RCC 7860 (cell line): ENCODE measurements at places on chromosomes 3 and 15.

DNA sequence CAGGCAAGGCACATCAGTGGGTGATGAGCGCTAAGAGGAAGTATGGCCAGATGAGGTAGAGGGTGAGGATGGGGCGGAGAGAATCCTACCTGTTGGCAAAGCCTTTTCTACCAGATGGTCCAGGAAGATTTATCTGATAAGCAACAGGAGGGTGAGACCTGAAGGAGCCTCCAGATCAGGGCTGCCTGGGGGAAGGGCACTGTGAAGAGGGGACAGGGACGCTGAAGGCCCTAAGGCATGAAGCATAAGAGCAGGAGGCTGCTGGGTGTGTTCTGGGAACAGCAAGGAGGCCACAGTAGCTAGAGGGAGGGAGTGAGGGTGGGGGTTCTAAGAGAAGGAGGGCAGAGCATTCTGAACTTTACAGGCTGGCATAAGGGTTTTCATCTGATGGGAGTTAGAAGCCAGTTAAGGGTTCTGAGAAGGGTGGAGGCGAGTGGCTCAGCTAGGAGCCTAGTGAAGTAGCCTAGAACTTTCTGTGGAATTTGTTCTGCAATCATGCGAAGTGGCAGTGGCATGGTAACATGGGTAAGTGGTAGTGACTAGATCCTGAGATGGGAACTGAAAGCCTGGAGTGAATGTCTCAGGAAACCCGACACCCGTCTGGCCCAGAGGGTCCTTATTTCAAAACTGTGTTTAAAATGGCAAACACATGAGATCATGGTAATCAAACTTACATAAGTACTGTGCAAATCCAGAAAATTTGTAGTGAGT is 29.9 kb downstream of the CGNL1 start:
- DNase-seq = no peak

GRCh38 chr3:126151562-126152302 is 28.7 kb downstream of the ALDH1L1 start:
- DNase-seq = no peak

GRCh38 chr15:88865498-88866099 is 29.7 kb downstream of the HAPLN3 start:
- no peak for DNase-seq

DNA sequence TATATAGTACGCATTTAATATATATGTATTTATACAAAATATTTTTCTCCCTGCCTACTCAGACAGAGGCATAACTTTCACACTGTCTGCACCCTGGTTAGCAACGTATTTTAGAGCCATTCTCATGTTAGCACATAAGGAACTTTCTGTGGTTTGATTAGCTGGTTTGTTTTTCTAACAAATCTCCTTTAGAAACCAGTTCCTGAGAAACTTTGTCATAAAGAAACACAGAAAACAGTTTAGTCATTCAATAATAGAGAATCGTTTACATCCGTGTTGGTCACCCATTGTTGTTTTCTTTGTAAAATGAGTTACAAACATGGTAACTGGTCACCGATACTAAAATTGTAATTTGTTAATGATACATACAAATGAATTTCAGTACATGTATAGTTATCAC is 5.9 kb upstream of the NGRN start:
- no peak for DNase-seq

- DNase-seq = no peak
These were observed 444.8 kb upstream of the GRM7 start for GRCh38 chr3:6416049-6416661.

DNA sequence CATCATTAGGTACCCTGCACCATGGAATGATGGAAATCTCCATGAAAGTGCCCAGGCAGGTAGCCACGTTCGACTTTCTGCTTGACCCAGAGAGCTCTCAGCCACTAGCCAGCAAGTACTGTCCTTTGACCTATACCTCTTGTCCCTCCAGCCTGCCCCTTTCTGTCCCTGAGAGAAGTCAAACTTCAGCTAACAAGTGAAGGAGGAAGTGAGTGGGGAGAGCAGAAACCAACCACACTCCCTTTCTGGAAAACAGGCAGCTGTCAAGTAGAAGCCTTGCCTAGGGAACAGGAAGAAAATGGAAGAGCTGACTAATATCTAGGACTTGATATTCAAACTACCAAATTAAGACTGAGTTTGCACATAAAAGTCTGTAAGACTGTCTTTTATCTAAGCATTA is 30.3 kb upstream of the FSTL1 start:
- no peak for DNase-seq

- no peak for DNase-seq
These were observed 38.2 kb upstream of the CNOT10 start for GRCh38 chr3:32646761-32647160.

GRCh38 chr3:114446600-114446999 is 152.8 kb downstream of the TIGIT start:
- DNase-seq = no peak

DNA sequence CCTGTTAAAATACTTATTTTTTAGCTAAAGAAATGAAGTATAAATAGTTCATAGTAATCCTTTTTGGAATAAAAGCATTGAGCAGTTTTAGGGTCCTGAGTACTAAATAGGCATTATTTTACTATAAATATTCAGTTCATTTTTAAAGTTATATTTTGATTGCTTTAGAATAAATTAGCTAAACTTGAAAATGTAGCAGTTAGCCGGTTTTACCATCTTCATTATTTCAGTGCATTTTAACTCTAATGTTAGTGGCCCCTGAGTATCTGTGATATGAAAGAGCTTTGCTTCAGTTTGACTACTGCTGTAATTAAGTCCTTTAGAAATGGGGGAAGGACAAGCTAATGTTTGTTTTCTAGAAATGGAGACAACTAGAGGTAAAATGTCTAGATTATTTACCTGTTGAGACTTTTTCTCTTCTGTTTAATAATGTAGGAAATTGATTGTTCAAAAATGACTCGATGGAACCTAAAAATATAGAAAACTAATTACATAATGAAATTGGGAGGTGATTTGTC is 3.6 kb downstream of the SMC4 start:
- no peak for DNase-seq

DNA sequence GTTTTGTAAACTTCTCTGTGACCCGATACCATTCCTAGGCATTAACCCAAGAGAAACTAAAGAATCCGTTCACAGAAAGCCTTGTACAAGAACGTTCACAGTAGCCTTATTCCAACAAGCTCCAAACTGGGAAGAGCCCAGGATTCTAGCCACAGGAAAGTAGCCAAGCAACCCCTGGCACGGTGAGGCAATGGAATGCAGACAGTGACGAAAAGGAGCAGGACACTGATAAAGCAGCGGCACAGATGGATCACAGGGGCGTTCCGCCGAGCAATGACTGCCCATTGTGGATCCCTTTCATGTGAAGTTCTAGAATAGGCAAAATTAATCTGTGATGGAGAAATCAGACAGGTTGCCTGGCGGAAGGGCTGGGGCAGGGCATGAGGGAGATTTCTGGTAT is 198.7 kb upstream of the CHRNA7 start:
- no peak for DNase-seq

DNA sequence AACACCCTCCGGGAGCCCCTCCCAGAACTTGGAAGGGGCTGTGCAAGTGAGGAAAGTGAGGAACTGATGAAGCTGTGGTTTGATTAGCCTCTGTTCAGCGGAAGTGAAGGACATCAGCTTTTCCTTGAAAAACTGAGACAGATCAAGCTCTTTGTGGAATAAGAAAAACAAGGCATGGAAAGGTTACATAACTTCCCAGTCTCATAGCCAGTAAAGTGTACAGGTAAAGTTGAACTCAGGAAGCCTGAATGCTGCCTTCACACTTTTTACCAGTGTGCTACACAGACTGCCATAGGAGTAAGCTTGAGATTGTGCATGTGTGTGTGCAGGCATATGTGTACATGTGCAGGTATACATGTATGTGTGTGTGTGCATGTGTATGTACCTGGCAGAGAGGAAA is 293.2 kb downstream of the FGF12 start:
- no peak for DNase-seq

GRCh38 chr3:11197484-11197883 is 43.2 kb downstream of the HRH1 start:
- DNase-seq = no peak

DNA sequence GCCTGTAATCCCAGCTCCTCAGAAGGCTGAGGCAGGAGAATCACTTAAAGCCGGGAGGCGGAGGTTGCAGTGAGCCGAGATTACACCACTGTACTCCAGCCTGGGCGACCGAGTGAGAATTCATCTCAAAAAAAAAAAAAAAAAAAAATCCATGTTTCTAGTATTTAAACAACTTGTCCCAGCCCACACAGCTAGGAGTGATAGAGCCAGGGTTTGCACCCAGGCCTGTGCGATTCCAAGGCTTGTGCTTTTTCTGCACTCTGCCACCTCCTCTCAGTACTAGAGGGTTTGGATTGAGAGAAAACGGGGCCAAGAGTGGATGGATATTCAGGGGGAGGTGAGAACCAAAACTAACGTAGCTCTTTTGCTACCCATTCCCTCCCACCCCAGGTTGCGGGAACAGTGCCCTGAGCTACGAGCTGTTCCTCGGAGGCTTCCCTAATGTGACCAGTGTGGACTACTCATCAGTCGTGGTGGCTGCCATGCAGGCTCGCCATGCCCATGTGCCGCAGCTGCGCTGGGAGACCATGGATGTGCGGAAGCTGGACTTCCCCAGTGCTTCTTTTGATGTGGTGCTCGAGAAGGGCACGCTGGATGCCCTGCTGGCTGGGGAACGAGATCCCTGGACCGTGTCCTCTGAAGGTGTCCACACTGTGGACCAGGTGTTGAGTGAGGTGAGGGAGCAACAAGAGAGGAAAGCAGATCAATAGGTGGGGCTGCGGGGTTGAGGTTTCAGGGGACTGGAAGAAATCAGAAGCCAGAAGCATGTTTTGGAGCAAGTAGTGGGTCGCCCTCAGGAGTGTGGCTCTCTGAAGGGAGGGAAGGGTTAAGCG is 4.1 kb downstream of the CAMK2N2 start:
- no peak for DNase-seq

DNA sequence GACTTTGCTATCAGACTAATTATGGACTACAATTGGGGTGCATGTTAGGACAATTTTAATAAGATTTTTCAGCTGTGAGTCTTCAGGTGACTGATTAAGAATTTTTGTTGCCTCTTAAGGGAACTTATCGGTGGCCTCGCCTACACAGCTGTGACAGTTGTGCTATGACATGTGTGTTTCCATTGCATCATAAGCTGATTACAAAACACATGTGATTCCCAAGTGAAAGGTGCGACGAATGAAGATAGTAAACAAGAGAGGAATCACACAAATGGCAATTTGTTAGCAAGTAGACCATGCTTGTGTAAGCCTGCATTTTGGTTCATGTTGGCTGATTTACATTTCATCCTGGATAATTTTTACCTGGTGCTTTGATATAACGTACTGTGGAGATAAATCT is 8.3 kb downstream of the ROBO2 start:
- no peak for DNase-seq

DNA sequence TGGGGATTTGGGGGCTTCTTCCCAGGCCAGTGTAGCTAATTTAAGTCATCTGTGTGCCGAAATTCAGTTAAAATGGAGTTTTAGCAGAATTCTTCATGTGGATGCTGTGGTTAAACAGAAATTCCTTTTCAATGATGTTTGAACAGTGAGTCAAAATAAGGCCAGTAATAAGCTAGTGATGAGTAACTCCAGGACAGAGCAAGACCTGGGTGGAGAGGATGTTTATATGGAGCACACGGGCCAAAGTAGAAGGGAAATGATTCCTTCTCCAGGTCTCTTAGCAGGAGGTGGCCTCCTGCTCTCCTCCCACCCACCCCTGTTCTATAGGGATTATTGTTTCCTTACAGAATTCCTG is 31.9 kb upstream of the UACA start:
- DNase-seq = peak; percentile 99

DNA sequence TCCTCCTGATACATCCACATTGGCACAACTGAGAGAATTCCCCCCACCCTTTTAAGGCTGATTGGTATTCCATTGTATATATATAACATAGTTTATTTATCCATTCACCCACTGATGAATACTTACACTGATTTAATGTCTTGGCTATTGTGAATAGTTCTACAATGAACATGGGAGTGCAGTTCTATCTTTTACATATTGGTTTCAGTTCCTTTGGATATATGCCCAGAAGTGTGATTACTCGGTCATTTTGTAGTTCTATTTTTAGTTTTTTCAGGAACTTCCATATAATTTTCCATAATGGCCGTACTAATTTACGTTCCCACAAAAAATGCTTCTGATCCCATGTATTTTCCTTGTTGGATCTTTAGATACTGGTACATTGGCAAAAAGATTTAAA is 135.3 kb downstream of the FMN1 start:
- no peak for DNase-seq
